ENCODE measurements at places on chromosomes 13 and 19.
A peak's percentile ranks its signal among the peaks of the same experiment; 100 is the strongest.

DNA sequence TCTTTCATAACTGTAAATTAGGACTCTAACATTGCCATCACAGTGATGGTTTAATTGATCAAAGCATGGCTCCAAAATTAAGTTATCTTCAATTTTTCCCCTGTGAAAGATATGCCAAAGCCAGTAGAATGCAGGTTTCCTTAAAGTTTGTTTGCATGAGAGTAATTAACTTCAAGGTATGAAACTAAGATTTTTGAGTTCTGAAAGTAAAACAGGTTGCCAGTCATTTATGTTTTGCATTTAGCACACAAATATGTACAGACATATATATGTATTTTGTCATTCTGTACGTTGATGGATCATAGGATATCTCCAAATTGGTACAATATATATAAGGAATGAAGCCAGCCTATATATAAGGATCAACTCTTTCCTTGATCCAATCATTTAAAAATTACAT is 23.6 kb upstream of the NDFIP2 start:
- no peak for DNase-seq

- no peak for DNase-seq
Measured at GRCh38 chr13:52786766-52787165, 47.1 kb upstream of the CNMD start.

GRCh38 chr13:66565279-66565678 is 664.9 kb downstream of the PCDH9 start:
- DNase-seq: no peak

GRCh38 chr13:26458196-26458749 is 99.2 kb upstream of the WASF3 start:
- no peak for DNase-seq

GRCh38 chr19:39428283-39429112 is 7.3 kb downstream of the RPS16 start:
- no peak for DNase-seq

- DNase-seq: no peak
Measured at GRCh38 chr13:24064371-24064770, 96.1 kb upstream of the SPATA13 start.

GRCh38 chr19:45439190-45439568 is 15.5 kb upstream of the ERCC1 start:
- DNase-seq: no peak

DNA sequence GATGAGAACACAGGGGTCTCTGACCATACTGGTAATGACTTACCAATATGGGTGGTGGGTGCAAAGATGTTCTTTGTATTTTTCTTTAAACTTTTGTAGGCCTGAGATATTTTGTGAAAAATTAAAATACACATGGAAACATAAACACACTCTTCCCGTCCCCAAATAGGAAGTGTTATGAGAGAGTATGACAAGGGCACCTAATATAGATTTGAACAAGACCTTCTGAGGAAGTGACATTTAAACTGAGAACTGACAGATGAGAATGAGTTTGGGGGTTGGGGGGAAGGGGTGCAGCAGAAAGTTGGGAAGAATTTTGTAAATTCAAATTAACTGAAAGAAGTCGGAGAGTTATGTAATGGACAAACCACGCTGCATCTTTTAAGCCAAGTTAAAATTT is 224.2 kb downstream of the RGCC start:
- DNase-seq: no peak

DNA sequence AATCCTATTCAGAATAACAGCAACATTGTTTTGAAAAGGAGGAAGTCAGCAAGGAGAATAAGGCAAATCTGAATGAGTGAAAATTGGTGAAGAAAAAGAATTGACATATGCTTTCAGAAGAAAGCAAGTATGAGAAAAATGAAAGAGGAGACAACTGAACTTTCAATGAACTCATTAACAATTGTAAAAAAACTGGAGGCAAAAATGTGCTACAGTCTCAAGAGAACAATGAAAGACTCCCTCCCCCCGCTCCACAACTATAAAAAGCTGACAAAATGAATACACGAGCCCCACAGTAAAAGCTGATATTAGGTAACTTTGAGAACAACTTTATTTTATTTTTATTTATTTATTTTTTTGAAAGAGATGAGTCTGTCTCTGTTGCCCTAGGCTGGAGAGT is 373.1 kb downstream of the DIAPH3 start:
- no peak for DNase-seq

GRCh38 chr13:44660050-44660449 is 83.9 kb upstream of the TSC22D1 start:
- no peak for DNase-seq

DNA sequence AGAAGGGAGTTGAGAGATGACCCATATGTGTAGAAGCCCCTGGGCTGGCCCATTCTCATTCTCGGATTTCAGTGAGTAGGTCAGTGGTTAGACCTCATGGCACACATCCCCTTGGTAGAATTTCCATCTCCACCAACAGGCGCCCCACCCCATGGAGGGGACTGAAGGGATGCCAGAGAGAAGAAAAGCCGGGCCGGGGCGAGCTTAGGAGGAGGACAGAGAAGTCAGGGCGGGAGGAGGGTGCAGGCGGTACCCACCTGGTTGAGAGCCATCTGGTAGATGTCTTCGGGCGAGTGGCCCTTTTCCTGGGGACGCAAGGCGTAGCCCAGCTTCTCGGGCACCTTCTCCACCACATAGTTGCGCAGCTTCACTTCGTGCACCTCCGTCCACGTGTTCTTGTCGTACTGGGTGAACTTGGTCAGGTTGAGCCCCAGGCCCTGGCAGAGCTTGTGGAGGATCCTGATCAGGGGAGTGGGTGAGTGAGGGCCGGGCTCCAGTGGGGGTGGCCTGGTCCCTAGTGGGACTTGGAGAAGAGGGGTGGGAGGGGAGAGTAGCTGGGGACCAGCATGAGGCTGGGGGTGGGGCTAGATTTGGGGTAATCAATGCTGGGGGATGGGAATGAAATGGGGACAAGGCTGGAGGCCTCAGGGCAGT is 2.5 kb downstream of the IL4I1 start:
- DNase-seq: no peak

- DNase-seq: peak; percentile 29
Measured at GRCh38 chr19:2507109-2507508, 31.2 kb downstream of the GADD45B start.

GRCh38 chr19:31531326-31531725 is 182.1 kb upstream of the TSHZ3 start:
- DNase-seq: no peak

DNA sequence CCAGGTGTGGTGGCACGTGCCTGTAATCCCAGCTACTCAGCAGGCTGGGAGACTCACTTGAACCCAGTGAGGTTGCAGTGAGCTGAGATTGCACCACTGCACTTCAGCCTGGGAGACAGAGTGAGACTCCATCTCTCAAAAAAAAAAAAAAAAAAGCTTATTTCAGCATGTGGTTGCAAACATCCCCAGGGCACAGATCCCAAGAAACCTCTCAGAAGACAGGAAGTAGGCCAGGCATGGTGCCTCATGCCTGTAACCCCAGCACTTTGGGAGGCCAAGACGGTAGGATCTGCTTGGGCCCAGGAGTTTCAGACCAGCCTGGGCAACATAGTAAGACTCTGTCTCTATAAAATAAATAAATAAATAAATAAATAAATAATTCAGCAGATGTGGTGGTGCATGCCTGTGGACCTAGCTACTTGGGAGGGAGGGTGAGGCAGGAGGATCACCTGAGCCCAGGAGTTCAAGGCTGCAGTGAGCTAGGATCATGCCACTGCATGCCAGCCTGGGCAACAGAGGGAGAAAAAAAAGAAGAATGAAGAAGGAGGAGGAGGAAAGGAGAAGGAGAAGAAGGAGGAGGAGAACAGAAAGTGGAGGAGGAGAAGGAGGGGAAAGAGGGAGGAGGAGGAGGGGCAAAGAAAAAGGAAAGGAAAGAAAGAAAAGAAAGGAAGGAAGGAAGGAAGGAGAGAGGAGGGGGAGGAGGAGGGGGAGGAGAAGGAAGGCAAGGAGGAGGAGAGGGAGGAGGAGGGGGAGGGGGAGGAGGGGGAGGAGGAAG is 4.3 kb upstream of the LRRC8E start:
- DNase-seq: no peak

GRCh38 chr19:6739883-6740588 is 556 bp downstream of the TRIP10 start:
- no peak for DNase-seq

- no peak for DNase-seq
Measured at GRCh38 chr13:93715866-93716265, 489.3 kb downstream of the GPC6 start.

DNA sequence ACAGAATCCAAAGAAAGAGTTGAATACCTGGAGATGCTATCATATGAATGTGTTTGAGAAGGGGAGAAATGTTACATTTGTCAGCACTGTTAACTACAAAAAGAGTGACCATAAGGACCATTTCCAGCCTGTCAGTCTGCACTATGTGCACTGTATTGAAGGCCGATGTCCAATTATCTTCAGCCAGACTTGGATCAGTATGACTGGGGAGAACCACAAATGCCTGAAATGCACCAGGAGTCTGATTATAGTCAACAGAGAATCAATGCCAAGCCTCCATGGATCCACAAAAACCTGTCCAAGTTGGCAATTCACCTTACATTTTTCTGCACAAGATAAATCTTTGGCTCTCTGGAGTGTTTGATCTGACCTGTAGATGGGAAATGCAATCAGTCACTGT is 697.5 kb upstream of the SGCG start:
- DNase-seq: no peak

DNA sequence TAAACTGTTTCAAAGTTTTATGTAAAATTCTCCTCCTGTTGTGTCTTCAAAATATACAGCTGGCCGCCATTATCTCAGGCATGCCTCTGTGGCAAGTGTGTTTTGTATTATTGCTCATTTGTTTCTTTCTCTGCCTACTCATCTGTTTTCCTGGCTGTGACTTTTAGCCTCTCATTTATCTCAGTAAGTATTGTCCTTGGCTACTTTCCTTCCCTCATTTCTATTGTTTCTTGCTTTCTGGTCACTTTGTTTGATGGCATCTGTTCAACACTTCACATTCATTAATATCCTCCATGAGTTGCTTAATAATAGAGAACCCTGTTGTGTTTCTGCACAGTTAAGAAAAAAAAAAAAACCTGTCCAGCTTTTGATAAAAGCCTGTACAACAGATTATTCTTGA is 869.4 kb downstream of the PCDH17 start:
- DNase-seq: no peak

GRCh38 chr13:105063676-105064075 is 1471.8 kb downstream of the EFNB2 start:
- no peak for DNase-seq

DNA sequence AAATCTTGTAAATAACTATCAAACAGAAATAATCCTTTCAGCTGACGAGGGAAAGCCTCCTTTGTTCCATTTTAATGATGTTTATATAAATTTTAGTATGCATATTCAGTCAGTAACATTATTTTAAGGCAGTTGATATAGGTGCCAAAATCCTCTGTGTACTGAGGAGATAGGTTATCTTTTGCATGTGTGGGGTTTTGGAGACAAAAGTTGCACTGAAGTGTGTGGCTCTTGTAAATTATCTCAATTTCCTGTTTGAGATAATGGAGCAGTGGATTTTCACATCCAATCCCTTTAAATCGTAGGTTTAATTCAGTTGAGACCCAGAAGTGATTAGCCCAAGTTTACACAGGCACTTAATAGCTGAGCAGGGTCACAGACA is 106.6 kb downstream of the RGCC start:
- no peak for DNase-seq

- DNase-seq: no peak
Measured at GRCh38 chr19:45919678-45920077, 5.1 kb upstream of the NANOS2 start.

DNA sequence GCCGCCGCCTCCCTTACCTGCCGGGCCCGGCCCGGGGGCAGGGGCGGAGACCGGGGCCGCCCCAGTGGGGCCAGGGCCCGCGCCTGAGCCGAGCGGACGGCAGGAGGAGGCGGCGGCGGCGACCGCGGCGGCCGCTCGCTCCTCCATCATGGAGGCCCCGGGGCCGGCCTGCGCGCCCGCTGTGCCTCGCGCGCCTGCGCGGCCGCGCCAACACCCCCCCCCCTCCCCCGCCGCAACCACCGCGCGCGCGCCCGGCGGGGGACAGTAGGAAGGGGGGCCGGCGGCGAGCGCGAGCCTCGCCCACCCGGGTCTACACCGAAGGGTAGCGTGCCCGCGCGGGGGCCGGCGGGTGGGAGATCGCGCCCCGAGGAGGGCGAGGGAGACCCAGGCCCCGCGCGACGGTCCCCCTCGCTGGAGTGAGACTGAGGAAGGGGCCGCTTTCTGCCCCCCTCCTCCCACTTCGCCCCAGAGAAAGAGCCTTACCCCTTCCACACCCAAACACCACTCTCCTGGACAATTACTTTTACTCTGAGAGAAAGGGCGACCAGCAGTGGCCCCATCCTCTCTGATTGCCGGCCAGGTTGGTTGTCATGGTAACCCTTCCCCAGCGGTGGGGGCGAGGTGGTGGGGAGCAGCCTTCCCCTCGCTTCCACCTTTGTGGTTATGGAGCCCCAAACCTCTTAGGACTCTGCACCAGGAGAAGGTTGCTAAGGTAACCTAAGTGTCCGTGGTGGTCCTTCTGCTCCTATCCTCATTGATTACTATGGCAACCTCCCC is at the start of gene STRN4:
STRN4 (minus strand) TSS at position 170 of the 777 bp plus-strand sequence; CDS start at position 150, 20 bp downstream.
- DNase-seq: no peak

DNA sequence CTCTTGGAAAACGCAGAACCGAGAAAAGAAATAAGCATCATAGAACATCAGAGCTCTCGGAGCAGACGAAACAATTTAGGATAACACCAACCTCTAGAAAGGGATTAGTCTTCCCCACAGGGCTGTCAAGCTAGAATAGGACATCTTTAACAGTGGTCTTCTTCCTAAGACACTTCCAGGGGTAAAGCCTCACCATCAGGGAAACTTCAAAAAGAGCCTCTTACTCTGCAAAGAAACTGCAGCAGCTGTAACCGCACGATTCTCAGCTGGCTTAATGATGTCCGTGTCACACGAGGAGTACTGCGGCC is 642 bp downstream of the ZNF571 start:
- DNase-seq: peak; percentile 13

DNA sequence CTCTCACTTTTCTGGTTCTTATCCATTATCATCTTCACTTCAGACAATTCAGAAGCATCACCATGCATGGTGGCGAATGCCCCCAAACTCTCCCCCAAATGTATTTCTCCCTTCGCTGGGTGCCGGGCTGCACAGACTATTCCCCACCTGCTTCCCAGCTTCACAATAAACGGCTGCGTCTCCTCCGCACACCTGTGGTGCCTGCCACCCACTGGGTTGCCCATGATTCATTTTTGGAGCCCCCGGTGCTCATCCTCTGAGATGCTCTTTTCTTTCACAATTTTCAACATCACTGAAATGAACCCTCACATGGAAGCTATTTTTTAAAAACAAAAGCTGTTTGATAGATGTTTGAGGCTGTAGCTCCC is 2.8 kb upstream of the F10 start:
- DNase-seq: no peak

GRCh38 chr13:39329182-39329639 is 273.8 kb downstream of the LHFPL6 start:
- DNase-seq: no peak

DNA sequence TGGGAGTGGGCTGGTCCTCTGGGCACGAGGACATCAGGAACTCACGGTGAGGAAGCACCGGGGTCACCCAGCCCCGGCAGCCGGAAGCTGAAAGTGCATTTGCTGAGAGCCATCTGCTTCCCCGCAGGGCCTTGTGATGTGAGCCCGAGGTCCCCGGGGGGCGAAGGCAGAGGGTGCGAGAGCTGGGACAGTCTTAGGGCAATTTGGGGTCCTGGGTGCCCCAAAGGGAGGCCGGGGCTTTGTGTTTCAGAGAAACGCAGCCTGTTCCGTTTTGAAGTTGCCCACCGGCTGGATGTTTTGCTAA is 4.8 kb downstream of the F2RL3 start:
- DNase-seq: no peak

GRCh38 chr19:44624840-44625354 is 11.5 kb downstream of the IGSF23 start:
- no peak for DNase-seq
